ENCODE measurements at places on chromosomes 11 and 22.

- DNase-seq, result no peak
Observed at GRCh38 chr11:69910519-69911309, 91.5 kb upstream of the FGF3 start.

DNA sequence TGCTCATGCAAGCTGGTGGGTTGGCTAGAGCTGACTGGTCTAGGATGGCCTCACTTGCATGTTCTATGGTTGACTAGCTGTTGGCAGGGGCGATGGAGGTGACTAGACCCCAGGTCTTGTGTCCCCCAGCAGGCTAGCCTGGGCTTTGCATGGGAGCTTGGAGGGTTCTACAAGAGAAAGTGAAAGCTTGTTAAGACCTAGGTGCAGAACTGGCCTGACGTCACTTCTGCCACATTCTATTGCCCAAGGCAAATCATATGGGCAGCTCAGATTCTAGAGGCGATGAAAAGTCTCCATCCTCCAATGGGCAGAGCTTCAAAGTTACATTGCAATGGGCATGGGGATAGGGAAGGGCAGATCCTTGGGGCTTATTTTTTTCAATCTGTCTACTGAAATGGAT is 170.9 kb downstream of the MIAT start:
- DNase-seq, result no peak

DNA sequence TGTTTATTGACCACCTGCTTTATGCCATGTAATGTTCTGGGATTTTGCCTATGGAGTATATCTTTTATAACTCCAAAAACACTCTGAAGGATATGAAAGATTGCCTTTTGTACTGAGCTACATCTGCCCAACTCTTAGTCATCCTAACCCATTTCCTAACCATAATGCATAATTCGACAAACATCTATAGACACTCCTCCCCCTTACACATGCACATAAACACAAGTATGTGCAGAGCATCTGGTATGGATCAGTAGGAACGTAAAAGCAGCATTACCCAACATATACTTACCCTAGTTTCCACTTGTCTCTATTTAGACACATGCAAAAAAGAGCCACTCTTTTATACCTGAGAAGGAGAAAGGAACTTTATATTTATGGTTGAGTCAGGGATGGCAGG is 272.8 kb downstream of the FAM76B start:
- DNase-seq, result no peak

- DNase-seq, result no peak
Observed at GRCh38 chr11:45917286-45917622, 423 bp downstream of the PEX16 start.

DNA sequence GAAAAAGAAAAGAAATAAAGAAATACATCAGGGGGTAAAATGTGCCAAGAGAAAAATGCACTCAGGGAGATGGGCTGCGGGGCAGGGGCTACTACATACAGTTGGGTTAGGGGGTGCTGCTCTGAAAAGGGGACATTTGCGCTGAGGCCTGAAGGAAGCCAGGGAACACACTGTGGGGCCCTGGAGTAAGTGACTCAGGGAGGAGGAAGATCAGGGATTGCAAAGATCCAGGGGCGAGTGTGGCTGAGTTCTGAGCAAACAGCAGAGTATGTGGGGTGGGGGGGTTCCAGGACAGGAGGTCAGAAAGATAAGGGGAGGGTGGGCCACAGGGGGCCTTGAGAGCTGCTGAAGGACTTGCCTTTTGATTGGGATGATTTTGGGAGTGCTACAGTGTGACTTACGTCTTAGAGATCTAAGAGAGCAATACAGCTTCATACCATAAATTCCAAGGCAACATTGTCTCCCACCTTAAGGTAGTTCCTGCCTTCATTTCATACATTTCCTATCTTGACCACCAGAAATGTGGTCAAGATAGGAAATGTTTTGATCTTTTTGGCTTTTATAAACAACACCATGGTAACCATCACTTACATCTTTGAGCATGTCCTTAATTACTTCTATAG is 5.8 kb downstream of the A4GALT start:
- no peak for DNase-seq

DNA sequence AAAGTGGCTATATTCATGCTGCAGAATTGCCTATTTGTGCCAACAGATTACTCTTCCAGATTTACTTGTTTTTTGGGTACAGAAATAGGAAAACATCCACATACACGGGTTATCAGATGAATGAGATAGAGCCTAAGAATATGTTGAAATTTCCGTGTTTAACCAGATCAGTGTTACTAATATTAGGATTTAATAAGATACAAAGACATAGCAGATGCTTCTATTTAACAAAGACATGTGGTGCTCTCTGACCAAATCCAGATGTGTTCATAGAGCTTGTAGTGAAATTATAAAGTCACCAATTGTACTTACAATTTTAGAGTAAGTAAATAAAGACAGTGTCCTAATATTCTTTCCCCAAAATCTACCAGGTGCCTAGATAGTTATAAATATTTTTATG is 208.0 kb downstream of the CASP12 start:
- no peak for DNase-seq

DNA sequence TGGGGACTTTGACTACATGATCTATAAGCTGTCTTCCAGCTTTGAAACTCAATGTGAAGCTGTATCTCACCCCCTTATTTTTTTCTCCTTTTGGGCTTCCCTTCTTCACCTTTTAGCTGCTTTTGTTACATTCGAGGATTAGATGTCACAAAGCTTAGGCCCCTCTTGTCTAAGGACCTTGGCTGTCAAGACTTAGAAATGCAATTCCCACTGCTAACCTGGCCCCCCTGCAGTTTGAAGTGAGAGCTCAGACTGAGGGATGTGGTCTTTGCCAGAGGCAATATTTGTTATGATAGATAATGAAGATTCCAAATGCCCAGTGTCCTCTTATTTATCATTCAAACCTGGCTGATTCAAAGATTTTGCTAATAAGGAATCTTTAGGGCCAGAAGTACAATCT is 128.3 kb downstream of the ARL14EP start:
- DNase-seq, result no peak

GRCh38 chr22:17913801-17914347 is 110.5 kb downstream of the MICAL3 start:
- no peak for DNase-seq

DNA sequence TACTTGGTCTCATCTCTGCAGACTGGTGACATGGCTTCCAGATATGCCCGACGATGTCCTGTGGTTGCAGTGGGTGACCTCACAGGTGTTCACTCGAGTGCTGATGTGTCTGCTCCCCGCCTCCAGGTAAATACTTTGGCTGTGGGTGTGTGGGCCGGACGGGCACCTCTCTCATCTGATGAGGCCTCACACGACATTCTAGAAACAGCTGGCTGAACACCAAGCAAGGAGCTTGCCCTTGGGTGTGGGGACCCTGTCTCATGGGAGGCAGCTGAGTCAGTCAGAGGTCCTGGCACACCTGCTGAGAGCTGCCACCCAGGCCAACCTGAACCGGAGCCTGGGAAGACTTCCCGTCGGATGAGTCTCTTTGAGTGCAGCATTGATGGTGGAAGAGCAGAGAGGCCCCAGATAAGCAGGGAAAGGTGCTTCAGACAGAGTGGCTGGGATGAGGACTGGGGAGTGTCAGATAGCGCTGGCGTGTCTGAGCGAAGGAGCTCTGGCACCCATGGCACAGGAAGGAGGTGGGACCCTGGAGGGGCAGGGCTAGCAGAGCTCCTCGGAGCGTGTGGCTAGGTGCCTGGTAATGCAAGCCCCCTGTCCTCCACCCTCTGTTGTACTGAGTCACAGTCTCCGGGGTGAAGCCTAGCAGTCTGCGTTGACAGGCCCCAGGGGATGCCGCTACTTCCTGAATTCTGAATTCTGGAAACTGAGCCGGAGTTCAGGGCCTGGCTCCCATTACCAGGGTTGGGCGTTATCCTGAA is 10.4 kb upstream of the SAMM50 start:
- DNase-seq, result no peak

- DNase-seq, result no peak
Observed at GRCh38 chr22:39368461-39368911, 18.7 kb downstream of the SYNGR1 start.

DNA sequence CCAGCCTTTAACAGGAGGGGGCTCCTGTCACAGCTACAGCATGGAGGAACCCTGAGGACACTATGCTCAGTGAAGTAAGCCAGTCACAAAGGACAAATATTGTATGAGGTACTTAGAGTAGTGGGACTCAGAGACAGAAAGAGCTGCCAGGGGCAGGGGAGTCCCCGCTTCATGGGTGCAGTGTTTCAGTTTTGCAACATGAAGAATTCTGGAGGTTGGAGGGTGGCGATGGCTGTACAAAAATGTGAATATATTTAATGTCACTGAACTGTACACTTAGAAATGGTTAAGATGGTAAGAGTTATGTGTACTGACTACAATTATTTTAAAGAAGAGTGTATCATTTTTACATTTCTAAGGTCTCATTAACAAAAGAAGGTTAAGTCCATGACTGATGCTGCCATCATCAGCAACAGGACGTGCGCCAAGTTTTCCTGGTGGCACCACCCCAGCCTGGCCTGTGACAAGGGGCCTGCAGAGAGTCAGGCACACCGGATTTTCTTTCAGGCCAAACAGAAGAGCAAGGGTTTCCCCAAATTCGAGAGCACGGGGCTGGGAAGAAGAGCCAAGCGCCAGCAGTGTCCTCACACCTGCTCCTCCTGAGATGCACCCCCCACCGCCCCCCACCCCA is 22.1 kb downstream of the YPEL1 start:
- no peak for DNase-seq

- no peak for DNase-seq
Observed at GRCh38 chr11:125519860-125520834, 24.1 kb upstream of the FEZ1 start.

GRCh38 chr11:134634897-134635831 is 223.1 kb upstream of the B3GAT1 start:
- no peak for DNase-seq

GRCh38 chr11:115266066-115266639 is 238.1 kb downstream of the CADM1 start:
- DNase-seq, result no peak

DNA sequence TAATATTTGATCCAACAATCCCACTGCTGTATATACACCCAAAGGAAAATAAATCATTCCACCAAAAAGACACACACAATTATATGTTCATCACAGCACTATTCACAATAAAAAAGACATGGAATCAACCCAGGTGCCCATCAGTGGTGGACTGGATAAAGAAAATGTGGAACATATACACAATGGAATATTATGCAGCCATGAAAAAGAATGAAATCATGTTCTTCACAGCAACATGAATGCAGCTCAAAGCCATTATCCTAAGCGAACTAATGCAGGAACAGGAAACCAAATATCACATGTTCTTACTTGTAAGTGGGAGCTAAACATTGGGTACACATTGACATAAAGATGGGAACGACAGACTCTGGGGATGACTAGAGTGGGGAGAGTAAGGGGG is 1.1 kb upstream of the OR2D3 start:
- no peak for DNase-seq

Data from stimulated activated CD4-positive, alpha-beta T cell treated with anti-CD3 and anti-CD28 coated beads, TNF-alpha, amount 100 ng/mL, for 4 hours (primary cell).